ENCODE measurements at places on chromosomes 7 and 10.

DNA sequence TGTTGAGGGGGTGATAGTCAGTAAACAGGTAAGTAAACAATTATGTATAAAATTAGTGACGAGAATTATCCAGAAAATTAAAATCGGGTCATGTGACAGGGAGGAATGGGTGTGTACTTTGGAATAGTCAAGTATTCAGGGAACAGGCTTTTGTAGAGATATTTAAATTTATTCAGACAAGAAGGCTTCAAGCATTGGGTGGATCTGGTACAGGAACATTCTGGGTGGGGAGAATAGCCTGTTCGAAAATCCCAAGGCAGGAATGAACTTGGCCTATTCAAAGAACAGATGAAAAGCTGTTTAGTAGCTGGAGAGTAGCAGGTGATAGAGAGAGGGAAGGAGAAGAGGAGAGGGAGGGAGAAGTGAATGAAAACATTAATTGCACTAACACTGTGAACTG lies 448.9 kb upstream of the FZD8 start:
- DNase-seq = no peak

DNA sequence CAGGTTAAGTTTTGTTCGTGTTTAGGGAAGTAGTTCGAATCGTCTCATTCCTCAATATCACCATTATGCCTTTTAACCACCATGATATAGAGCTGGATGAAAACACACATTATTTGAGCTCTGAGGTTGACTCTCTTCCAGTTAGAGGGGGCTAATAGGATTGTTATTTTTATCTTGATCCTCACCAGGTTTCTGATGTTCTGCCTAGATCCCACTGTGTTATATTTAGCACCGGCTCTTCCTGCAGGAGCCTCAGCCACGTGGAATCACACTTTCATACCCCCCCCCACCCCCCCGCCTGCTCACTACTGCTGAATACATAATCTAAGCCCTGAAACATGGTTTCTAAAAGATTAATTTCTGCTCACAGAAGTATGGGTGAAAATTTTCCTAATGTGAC lies 88.3 kb downstream of the NRCAM start:
- no peak for DNase-seq

GRCh38 chr10:32938554-32939061 lies 19.4 kb downstream of the ITGB1 start:
- DNase-seq = no peak

DNA sequence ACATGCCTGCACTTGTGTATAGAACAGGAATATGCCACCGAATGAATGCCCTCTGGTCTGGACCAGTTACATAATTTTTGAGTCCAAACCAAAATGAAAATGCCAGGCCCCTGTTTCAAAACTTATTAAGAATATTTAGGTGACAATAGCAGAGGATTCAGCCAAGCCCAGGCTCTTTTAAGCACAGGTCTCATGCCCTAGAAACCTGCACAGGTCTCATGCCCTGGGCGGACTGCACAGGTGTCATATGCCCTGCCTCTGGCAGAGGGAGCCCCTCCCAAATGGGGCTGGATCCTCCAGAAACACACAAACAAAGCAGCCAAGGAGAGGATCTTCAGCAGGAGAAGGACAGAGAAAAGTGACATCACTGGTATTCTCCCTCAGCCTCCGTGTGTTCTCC lies 605.4 kb upstream of the NRP1 start:
- DNase-seq = no peak

DNA sequence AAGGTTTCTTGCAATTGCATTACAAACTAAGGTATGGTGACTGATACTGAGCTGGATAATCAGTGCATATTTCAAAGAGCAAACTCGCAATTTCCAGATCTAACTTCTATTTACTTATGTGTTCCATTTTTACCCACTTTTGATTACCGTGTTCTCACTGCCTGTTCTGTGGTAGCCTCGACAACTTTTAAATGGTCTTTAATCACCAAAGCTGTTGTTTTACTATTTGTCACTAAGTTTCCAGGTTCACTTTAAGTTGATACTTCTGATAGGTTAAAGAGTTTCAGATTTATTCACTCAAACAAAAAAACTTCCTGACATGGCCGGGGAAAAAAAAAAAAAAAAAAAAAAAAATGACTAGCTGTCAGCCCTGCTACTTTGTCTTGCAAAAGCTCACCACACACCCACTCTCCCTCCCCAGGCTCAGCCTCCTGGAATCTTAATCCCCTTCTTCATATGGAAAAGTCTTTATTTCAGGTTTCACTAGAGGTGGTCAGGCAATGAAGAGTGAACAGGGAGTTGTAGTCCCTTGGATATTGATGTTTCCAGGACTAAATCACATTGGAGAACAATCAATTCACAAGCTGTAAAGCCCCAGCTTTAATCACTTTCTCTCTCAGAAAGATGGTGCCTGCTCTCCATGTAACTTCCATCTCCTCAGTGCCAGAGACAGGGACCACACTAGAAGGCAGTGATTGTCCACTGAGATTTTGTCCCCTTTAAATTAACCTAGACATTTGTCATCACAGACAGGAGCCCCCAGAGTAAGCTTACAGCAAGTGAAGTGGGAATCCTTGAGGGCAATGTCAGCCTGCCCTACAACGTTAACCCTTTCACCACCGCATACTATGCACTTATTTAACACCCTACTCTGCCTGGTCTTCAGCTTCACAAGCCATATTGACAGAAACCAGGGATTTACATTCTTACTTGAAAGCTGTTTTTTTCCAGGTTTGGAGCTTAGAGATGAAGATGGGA lies 749.1 kb upstream of the SORCS1 start:
- no peak for DNase-seq

- no peak for DNase-seq
Observed at GRCh38 chr7:115885550-115885949, 145.0 kb downstream of the TFEC start.

GRCh38 chr10:23345861-23346260 lies 1.3 kb upstream of the C10orf67 start:
- no peak for DNase-seq

- DNase-seq = no peak
Observed at GRCh38 chr7:139205843-139206242, 25.2 kb upstream of the UBN2 start.

- no peak for DNase-seq
Observed at GRCh38 chr10:14671386-14671831, 103.3 kb downstream of the FAM107B start.

DNA sequence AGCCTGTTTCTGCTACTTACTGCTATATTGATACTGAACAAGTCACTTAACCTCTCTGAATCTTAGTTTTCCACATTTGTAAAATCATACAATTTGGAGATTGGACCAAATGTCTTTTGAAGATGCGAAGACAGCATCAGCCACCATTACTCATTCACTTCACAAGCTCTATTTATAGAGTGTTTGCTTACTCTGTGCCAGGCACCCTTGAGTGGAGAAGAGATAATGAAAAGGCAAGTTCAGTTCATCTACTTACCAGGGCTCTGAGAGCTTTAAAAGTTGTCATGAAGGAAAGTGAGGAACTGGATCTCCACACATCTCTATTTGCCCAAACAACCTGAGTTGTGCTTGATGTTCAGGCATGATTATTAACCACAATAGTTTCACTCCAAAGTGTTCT lies 277.5 kb downstream of the CSTF2T start:
- DNase-seq = no peak

- no peak for DNase-seq
Observed at GRCh38 chr10:31587691-31588090, 268.7 kb downstream of the ZEB1 start.

DNA sequence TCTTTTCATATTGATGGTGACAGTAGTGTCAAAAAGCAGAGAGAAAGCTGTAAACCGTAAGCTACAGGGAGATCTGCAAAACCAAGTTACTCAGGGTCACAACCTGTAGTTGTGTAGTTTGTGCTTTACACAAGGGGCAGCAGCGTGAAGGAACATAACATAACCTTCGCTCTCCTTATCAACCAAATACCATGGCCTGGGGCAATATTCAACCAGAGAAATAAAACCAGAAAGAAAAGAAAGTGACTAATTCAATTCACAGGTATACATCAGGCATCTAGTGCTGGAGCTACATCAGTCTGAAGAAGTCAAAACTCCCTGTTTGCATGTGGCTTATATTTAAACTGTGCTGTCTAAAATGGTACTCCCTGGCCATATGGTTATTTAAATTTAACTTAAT lies 224.3 kb downstream of the TWIST1 start:
- DNase-seq = no peak
